ENCODE measurements at places on chromosomes 2 and 18. TPM values are rescaled to one million over a fixed set of nuclear protein-coding genes. Genes with fewer than 3 reads are reported as not detected.

ADNP2 gene
- total RNA-seq: 10.9 TPM

DNA sequence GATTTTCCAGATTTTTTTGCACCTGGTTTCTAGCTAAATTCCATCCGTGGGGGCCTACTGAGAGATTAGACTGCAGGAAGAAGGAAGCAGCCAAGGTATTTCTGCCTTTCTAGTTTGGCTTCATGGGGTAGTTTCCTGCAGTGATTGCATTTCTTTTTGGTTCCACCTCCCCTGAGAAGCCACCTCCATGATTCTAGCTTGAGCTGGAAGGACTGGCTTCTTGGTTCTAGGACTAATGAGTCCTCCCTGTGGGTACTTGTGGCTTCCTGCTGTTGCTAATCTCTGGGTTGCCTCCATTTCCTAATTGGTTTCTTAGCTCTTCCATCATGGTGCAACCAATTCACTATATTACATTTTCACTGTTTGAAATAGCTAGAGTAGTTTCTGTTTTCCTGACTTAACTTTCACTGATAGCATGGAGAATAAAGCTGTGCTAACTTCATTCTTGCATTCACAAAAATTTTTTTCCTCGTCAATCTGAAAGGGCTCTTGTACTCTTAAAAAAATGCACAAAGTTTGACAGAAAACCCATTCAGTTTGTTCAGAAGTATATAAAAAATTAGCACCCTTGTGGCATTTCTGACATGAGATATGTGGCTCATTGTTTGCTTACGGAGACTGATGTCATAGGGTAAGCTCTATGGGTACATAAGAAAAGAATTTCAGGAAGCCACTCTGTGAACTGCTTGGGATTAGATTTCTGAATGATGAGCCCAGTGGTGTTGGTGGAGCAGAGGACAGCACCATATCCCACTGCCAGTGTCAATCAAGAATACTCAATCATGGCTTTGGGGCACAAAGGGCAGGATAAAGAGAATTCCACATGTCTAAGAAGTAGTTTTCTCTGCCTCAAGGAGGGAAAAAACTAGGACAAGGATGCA is 242.8 kb upstream of the RBMS1 start:
- no peak for DNase-seq

- no peak for DNase-seq
Observed at GRCh38 chr2:239307921-239308613, 92.8 kb downstream of the HDAC4 start.

ALPG gene
- total RNA-seq: not detected

GRCh38 chr2:152028182-152028862 is 70.5 kb downstream of the CACNB4 start:
- no peak for DNase-seq

GRCh38 chr2:172420216-172420615 is 7.2 kb upstream of the ITGA6 start:
- no peak for DNase-seq

PIEZO2 gene
- 0.63 TPM for total RNA-seq

DNA sequence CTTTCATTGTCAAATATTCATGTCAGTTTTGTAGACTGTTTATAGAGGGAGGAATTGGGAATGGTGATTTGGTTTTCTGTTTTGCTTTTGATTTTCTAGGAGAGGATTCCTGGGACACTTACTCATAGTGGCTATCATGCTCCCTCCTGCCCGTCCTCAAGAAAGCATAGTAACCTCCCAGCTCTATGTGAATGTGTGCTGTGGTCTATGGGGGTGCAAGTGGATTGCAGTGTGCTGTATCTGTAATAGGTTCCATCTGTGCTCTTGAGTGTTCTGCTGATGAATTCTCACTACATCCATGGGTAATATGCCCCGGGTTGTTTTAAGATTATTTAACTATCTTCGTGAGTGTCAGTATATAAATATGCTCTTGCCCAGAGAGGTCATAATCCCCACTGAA is 811.3 kb downstream of the CNTNAP5 start:
- no peak for DNase-seq

DNA sequence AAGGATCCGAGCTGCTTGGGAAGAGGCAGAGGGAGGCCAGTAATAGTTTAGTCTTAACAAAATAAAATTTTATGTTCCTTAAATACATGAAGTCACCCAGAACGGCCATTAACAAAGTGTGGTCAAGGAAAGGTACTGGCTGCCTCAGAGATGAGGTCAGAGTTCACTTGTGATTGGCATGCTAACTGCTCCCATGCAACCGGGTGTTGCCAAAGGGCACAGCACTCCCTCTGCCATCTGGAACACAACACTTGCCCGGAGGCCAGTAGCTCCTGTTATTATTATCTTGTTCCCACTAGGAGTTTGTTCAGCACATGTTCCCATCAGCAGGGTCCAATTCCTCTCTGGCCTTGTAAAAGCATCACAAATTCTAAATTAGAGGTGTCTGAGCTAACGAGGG is 207.0 kb downstream of the CYP26B1 start:
- peak; percentile 56 for DNase-seq

DNA sequence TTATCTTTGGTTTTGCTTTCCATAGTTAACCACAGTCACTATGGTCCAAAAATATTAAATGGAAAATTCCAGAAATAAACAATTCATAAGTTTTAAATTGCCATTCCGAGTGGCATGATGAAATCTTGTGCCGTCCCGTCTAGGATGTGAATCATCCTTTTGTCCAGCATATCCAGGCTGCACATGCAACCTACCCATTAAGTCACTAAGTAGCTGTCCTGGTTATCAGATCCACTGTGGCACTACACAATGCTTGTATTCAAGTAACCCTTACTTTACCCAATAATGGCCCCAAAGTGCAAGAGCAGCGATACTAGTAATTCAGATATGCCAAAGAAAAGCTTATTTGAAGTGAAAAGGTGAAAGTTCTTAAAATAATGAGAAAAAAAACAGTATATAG is 10.7 kb downstream of the USP34 start:
- no peak for DNase-seq

- peak; percentile 71 for DNase-seq
Observed at GRCh38 chr2:148874868-148875341, at the start of gene KIF5C. KIF5C (plus strand) TSS chr2:148875227; CDS start chr2:148875618, 391 bp downstream.

OBSL1 gene
- 157 TPM for total RNA-seq

GRCh38 chr2:232611559-232612218 is 21.7 kb upstream of the EFHD1 start:
- DNase-seq: no peak

- DNase-seq: no peak
Observed at GRCh38 chr2:179824961-179825360, 36.5 kb downstream of the ZNF385B start.

DNA sequence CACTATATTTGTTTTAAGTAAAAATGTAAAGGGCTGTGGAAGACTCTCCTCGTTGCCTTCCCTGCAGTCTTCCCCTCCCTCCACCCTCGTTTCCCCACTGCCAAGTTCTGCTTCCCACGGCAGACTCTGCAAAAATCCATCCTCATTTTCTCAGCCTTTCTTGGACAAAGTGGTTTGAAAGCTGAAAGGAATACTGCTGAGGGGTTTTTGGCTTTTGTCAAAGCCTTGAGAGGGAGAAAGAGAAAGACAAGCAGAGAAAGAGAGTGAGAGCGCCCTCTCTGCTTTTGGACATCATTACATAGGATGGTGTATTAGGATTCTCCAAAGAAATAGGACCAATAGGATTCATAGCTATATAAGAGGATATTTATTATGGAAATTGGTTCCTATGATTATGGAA is 455.9 kb upstream of the SOX11 start:
- DNase-seq: no peak

GRCh38 chr2:203533676-203534591 is 1.2 kb downstream of the RAPH1 start:
- no peak for DNase-seq

DNA sequence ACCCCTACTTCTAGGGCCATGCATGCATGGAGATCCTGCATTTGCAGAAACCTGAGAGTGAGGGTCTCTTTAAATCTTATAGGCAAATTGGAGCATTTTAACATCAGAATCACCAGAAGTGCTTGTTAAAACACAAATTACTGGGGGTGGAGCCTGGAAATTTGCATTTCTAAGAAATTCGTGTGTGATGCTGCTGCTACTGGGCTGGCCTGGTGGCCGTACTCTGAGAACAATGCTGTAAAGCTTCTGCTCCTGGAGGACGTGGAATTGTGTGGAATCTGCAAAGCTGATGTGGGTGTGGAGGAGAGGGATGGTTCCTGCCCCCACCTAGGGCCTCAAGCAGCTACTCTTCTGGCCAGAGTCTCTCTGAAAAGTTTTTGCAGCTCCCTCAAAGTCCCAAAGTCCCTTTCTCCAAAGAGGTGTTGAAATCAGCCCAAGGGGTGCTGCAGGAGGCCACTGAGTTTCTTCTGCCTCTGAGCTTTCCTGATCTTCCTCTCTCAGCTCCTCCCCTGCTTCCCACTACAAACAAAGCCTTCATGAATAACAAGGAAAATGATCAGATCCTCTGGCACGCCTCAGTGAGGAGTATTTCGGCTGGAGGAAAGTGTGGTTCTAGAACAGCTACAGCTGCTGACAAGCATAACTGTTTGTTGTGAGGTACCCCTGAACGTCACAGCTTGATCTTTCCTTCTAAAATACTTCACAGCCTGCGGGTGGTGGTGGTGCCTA is 508.3 kb downstream of the CNTNAP5 start:
- DNase-seq: no peak

- no peak for DNase-seq
Observed at GRCh38 chr2:105744909-105745853, at the start of gene NCK2. NCK2 (plus strand) TSS chr2:105744912; CDS start chr2:105855064, 110,152 bp downstream.

BCL11A gene
- 3.3 TPM for total RNA-seq

GRCh38 chr18:70021498-70021897 is 73.8 kb upstream of the CD226 start:
- DNase-seq: no peak

GRCh38 chr2:222859786-222860612 is 837 bp upstream of the ACSL3 start:
- DNase-seq: peak; percentile 78

GRCh38 chr2:1674276-1674675 is 70.0 kb downstream of the PXDN start:
- DNase-seq: peak; percentile 36

GRCh38 chr2:154207288-154208047 is 335.7 kb downstream of the GALNT13 start:
- no peak for DNase-seq

DNA sequence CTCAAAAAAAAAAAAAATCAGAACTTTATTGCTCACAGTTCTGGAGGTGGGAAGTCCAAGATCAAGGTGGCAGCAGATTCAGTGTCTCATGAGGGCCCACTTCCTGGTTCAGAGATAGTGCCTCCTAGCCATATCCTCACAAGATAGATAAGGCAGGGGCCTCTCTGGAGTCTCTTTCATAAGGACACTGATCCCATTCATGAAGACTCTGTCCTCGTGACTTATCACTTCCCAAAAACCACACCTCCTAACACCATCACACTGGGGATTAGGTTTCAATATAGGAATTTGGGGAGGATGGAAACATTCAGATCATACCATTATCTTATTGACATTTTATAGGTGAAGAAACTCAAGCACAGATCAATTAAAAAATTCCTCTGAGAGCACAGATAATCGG is 61.1 kb downstream of the PDCL3 start:
- no peak for DNase-seq

GRCh38 chr2:120898961-120899750 is 163.5 kb downstream of the GLI2 start:
- no peak for DNase-seq

- DNase-seq: no peak
Observed at GRCh38 chr2:214492152-214492551, 81.3 kb downstream of the VWC2L start.

DYTN gene
- not detected for total RNA-seq

DNA sequence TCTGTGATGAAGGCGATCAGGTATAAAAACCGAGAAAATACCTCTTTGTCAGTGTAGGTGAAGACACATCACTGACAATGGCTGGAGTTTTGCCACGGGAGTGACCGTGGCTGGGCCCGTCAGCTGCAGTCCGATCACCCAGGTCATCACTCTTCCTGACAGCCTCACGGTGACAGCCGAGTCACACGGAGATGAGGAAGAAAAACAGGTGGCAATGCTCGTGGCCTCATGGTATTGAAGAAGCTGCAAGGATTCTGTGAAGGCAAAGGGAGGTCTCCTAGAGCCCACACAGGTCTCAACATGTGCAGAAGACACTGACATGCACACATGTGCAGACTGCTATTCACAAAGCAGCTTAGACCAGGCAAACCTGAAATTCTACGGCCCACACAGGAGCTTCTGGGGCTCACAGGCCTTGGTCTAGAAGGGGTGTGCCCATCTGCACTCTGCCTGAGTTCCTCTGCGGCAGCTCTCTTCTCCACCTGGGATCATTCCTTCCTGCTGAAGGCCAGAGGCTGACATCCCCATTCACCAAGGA is 7.4 kb downstream of the COPS9 start:
- DNase-seq: no peak

C1QL2 gene
- total RNA-seq: not detected

DNA sequence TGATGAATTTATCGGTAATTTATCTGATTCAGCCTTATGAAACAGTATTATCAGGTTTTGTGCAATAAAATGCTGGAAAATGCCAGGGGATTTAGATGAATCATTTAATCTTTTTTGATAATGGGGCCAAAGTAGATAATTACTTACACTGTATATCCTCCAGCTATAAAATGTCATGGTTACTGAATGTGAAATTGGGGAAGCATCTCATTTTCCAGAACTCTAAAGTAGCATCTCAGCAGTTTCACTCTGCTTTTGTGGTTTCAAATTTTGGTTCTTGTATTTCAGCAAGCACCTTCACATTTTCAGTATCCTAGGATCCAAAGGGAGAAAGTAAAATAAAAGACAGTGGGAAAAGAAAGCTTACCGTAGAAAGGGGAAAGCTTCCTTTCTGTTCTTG is 12.8 kb downstream of the ANKRD62 start:
- no peak for DNase-seq

DNA sequence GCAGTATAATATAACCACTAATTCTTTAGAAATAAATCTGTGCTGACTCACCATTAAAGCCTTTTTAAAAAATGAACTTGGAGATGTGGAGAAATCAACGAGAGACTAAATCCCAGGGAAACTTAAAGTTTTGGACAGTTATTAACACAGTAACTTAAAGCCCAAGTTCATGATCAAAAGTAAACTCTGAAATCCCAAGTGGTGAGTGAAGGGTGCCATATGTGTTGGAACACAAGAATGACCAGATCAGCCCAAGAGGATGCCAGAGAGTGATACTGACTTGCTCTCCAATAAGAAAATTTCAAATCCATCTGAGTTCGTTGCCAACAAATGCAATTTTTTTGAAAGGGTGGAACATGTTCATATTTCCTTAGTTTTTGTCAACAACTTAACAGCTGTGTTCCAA is 838.1 kb upstream of the ACVR2A start:
- DNase-seq: no peak

- no peak for DNase-seq
Observed at GRCh38 chr18:75041586-75041985, 167.4 kb downstream of the PTGR3 start.

DNA sequence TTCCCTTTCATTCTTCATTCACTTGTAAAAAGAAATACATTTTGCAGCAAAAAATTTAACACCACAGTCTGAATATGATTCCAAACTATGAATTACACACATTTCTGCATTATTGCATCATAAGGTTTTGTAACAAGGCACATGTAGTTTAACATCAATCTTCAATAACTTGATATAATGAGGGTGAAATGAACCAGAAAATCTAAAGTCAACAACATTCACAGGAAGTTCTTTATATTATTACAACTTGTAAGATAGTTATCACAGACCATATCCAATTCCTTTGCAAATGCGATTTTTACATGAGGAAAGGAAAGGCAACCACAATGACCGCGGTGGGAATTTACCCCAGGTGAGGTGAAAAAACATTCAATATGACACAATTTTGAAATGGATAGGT is 213.3 kb downstream of the NAPG start:
- no peak for DNase-seq

Measured in right atrium auricular region (tissue), 2 donors.